ENCODE measurements at places on chromosomes 6 and 20.

- no peak for DNase-seq
Measured at GRCh38 chr6:35786810-35787209, 6.0 kb downstream of the CLPSL1 start.

GRCh38 chr6:111978532-111979149 lies 75.3 kb upstream of the CCN6 start:
- no peak for DNase-seq

- no peak for DNase-seq
Measured at GRCh38 chr20:2141600-2142575, 40.3 kb downstream of the STK35 start.

DNA sequence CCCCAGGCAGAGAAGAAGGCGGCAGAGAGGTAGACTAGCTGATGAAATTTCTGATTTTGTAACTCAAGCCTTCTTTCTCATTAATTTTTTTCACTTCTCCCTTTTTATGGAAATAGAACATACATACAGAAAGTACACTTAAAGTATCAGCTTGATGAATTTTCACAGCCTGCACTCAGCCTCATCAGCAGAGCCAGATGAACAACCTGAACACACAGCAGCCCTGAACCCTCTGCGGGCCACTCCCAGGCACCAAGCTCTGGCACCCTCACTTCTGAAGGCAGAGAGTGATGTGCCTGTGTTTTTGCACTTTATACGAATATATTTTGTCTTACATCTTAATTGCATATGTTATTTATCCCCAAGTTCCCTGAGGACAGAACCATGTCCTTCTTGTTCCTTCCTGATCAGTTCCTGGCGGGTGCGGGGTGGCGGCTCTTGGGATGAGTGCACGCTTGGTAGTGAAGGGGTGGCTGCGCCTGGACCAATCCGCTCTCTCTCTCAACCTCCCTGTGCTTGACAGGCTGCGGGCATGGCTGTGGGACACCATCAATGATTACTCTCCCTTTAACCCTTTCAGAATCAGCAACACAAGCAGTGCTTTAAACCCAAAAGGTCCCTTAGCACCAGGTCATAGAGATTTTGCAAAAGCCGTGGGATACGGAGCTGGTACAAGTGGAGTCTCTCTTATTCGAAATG lies 34.8 kb upstream of the AFDN start:
- no peak for DNase-seq

GRCh38 chr6:14706378-14706929 lies 539.4 kb upstream of the JARID2 start:
- DNase-seq, result peak; percentile 40

- DNase-seq, result no peak
Measured at GRCh38 chr20:17943343-17943742, 25.3 kb downstream of the SNX5 start.

DNA sequence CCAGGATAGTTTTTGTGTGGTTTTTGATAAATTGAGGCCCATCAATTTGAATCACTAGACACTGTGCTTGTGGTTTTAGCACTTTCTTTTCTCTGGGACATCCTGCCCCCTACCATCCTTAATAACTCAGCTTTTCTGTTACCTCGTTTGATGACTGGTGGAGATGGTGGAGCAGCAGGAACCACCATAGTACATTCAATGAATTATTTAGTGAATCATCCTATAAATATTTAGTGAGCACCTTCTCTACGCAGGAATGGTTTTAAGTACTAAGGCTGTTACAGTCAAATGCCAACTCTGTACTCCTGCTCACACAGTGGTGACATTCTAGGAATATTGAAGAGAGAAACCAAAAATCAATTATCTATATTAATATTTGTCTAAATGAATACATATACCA lies 585.2 kb downstream of the HAO1 start:
- no peak for DNase-seq

GRCh38 chr20:49367113-49367512 lies 89.3 kb upstream of the ZNFX1 start:
- DNase-seq, result no peak

DNA sequence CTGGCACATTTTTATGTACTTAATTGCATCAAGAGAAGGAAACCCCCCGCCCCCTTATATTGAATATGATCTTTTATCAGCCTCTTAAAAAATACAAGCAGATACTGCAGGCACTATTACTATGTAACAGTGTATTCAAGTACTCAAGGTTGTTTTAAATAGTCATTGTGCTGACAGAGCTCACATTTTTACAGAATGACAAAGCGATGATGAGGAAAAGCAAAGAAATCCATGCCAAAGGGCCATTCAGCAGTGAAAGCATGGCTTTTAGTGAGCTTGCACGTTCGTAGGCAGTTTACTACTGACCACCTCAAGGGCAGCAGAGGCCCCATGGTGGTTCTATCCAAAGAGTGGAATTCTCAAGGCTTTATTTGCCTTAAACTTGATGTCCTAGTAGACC lies 146.8 kb downstream of the RPS12 start:
- DNase-seq, result no peak

- DNase-seq, result no peak
Measured at GRCh38 chr20:46027245-46027853, 1.7 kb upstream of the SLC12A5 start.

GRCh38 chr6:168122011-168122410 lies 43.0 kb upstream of the FRMD1 start:
- no peak for DNase-seq

- DNase-seq, result no peak
Measured at GRCh38 chr6:96576221-96576620, 13.3 kb downstream of the FHL5 start.

All from stimulated activated CD8-positive, alpha-beta memory T cell treated with anti-CD3 and anti-CD28 coated beads, Interleukin-7, amount 100 ng/mL, for 24 hours (primary cell).